ENCODE measurements at places on chromosomes 2 and 18.

DNA sequence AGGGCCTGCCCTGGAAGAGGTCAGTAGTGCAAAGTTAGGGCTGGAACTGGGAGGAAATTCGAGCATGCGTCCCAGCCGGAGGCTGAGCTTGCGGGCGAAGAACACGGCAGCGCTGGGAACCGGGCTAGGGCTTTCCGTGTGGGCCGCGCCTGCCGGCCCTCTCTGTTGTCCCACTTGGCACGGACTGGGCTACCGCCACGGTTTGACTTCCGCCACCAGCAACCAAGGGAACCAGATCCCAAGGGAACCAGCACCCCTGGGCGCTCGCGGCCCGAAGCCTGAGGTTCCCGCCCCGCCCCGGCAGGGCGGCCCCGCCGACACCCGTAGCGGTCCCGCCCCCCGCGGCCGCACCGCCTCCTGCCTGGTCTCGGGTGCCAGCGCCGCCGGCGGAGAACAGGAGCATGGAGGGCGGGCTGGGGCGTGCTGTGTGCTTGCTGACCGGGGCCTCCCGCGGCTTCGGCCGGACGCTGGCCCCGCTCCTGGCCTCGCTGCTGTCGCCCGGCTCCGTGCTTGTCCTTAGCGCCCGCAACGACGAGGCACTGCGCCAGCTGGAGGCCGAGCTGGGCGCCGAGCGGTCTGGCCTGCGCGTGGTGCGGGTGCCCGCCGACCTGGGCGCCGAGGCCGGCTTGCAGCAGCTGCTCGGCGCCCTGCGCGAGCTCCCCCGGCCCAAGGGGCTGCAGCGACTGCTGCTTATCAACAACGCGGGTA, at the start of gene SPR:
Gene SPR, plus strand, starts transcription at position 377 of the 708 bp plus-strand sequence. Its CDS starts 25 bp downstream, at position 402.
- DNase-seq: peak; percentile 64

- no peak for DNase-seq
These were observed 1501.6 kb upstream of the SLC39A10 start for GRCh38 chr2:194155431-194155830.

DNA sequence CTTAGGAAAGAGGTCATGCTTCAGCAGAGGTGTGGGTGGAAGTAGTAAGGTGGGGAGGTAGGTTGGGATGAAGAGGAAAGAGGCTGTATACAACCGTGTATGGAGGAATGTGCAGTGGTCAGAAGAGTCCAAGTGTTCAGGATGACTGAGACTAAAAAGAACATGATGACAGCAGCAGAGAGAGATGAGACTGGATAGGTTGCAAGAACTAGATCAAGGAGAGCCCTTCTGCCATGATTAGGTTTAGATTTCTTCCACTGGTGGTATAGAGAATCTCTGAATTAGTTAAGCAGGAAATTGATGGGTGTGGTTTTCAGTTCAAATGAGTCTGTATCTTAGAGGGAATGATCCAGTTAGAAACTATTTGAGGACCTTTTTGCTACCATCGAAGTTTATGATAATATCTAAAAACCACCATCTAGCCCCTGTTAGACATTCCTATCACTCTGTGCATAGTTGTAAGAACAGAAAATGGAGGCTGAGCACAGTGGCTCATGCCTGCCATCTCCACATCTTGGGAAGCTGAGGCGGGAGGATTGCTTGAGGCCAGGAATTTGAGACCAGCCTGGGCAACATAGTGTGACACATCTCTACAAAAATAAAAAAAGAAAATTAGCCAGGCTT, 221.0 kb downstream of the LTBP1 start:
- DNase-seq: no peak

- no peak for DNase-seq
These were observed 8.3 kb downstream of the MDH1B start for GRCh38 chr2:206756816-206757215.

- no peak for DNase-seq
These were observed 67.8 kb upstream of the PARD3B start for GRCh38 chr2:204477358-204477950.

DNA sequence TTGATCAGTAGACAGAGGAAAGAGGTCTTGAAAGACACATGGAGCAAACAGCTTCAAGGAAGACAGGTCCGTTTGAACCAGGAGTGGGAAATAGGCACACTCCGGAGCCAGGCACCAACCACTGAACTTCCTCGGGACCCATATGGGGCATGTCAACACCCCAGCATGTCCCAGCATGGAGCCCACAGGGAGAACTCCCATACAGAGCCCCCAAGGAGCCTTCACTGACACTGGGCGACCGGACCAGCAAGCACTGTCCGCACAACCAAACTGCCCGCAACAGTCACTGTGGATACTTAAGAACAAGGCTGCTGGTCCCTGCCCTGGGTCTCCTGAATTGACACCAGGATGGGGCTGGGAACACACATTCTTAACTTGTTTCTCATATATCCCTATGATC, 286.2 kb upstream of the SALL3 start:
- no peak for DNase-seq

All from B cell (primary cell).